ENCODE measurements at places on chromosomes 6 and 20. TPM values are rescaled to one million over a fixed set of nuclear protein-coding genes. Genes with fewer than 3 reads are reported as not detected.

CST4 gene
- not detected for total RNA-seq

RPS10 gene
- 3,624 TPM for total RNA-seq

CLPSL2 gene
- not detected for total RNA-seq

DNA sequence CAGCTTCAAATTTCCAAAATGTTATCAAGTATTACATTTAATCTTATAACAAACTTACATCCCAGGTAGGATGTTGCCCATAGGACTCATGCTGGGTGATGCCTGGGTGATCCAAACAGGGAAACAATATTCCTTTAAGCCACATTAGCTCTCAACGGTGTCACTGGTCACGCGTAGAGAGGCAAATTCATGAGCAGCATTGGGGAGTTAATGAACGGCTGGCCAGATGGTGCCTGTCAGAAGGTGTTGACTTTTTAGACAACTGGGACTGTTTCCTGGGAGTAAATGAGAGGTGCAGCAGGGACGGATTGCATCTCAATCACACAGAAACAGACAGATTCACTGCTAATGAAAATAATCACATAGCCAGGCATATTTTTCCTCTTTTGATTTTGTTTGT lies 83.3 kb upstream of the ID4 start:
- no peak for DNase-seq

- DNase-seq, result no peak
Measured at GRCh38 chr20:35909176-35909575, 45.1 kb downstream of the SCAND1 start.

- peak; percentile 29 for DNase-seq
Measured at GRCh38 chr20:59571551-59572314, 32.6 kb upstream of the PHACTR3 start.

- no peak for DNase-seq
Measured at GRCh38 chr6:127518191-127518709, 885 bp downstream of the MTCL3 start.

GRCh38 chr6:47169785-47170616 lies 127.9 kb upstream of the ADGRF1 start:
- DNase-seq, result no peak

DNA sequence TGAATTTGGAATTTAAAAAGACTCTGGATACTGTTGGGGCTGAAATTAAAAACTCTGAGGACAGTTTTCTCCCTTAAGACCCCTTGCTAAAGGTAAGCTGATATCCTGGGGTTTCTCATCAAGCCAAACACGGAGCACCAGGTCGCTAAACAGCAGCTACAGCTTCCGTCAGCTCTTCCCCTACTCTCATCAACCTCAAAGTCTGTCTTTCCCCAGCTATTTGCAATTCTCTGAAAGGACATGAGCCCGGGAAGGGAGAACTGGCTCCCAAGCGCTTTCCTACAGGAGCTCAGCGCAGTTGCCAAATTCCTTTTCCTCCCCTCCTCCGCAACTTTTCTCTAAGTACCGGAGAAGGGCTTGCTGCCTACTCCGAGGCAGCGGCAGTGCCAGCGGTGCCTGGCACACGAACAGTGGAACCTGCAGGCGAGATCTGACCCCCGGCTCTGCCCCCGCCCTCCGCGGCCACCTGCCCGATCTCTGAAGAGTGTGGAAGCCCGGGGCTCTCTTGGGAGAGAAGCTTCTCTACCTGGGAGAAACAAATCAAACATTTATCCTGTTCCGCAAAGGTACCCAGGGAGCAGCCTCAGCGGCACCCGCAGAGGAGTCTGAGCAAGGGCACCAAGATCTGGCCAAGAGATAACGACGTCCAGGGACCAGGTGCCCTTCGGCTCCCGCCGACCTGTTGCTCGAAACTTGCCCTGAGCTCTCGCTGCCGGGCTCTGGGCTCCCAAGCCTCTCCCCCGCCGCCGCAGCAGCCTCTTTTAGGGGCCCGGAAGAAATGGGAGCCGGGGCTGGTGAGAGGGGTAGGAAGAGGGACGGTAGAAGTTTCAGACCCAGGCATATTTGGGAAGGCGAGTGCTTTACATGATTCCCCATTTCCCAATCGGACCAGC lies 2.2 kb downstream of the CBLN4 start:
- no peak for DNase-seq
